Stimulated activated CD4-positive, alpha-beta T cell treated with anti-CD3 and anti-CD28 coated beads, Interleukin-15, amount 100 ng/mL, for 48 hours (primary cell): ENCODE measurements at places on chromosomes 3 and 15.

DNA sequence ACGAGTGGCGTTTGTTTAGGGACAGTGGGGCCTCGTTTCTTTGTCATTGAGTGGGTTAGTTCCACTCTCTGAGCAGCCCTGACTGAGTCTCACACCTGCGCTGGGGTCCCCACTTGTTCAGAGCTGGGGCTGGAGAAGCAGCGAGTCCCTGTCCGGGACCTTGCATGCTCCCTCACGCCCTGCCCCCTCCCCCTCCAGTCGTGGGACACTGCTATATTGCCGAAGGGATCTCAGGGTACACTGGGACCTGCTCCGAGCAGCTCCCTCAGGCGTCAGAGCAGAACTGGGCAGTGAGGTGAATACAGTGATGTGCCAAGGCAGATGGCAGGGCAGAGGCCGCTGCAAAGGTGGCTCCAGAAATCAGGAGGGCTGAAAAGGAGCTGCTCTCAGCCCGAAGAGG lies 59.9 kb upstream of the KLF13 start:
- no peak for DNase-seq

- DNase-seq: no peak
Observed at GRCh38 chr15:82931221-82931620, 21.3 kb downstream of the HOMER2 start.

DNA sequence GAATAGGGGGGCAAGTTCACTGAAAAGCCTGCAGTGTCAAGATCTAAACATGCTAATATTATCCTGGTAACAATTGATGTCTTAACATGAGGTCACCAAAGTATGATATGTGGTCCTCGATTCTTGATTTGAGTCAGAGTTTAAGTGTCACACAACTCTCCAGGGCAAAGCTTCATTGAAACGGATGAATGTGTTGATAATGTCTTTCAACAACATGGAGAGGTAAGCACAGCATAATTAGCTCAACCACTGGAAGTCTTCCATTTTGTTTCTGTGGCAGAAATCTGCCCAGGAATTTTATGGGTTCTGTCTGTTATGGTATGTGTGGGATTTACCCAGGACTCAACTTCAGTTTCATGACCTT lies 591.5 kb downstream of the ZNF385D start:
- DNase-seq: no peak

DNA sequence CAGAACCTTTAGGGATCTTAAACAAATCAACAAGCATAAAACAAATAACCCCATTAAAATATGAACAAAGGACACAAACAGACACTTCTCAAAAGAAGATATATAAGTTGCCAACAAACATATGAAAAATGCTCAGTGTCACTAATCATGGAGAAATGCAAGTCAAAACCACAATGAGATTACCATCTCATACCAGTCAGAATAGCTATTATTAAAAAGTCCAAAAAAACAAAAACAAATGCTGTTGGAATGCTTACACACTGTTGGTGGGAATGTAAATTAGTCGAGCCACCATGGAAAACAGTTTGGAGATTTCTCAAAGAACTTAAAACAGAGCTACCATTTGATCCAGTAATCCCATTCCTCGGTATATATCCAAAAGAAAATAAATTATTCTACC lies 423.6 kb downstream of the OTOL1 start:
- DNase-seq: no peak

DNA sequence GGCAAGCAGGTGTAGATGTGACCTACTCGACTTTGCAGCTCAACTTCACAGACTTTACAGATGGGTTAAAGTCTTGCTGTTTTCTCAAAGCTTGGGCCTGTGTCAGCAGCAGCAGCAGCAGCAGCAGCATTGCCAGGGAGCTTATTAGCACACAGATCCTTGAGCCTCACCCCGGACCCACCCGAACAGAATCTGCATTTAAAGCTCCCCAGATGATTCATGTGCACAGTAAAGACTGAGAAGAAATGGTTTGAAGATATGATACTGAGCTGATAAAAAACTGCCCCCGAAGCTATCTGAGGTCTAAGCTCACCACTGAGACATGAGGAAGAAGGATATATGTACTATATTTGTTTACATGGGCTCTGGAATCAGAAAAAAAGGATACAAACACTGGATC lies 231.7 kb downstream of the ARPP21 start:
- DNase-seq: no peak

GRCh38 chr3:11560746-11561145 lies 83.0 kb downstream of the VGLL4 start:
- DNase-seq: no peak

DNA sequence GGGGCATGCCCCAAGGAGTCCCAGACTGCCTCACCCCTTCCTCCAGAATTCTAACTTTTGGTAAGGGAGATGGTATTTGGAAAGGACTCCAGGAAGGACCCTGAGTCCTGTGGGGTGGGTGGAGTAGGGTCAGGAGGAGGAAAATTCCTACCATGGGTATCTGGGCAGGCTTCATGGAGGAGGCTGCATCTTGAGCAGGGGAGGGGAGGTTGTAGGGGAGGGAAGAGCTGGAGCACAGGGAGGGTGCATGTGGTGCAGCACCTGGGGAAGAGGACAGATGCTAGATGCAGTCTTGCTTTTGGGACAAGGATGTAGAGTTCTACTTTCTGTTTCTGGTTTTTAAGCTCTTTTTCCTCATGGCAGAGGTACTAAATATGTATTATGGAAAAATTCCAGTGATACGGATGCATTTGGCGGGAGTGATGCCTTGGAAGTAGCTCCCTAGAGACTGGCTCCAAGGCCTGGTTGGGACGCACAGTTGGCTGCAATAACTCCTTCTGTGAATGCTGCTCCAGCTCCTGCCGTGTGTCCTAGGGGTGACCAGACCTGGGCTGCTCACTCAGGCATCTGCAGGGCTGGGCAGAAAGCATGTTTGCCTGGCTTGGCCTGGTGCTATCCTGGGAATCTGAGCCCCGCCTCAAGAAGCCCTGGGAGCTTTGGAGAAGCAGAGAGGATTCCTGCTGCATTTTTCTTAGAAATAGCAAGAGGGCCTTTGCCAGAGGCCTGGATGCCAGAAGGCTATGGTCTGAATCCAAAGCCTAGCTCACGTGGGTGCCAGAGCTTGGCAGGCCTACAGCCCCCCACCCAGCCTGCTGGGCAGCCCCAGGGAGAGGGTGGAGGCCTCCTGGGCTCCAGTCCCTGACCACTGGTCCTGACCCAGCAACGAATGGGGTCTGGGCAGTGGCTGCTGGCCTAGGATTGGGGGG lies 10.1 kb downstream of the SEMA3F start:
- DNase-seq: no peak

- DNase-seq: no peak
Observed at GRCh38 chr15:41862515-41863116, 24.0 kb downstream of the PLA2G4B start.

- DNase-seq: no peak
Observed at GRCh38 chr15:79478108-79478507, 46.0 kb downstream of the MINAR1 start.

GRCh38 chr3:141610939-141611338 lies 124.1 kb downstream of the RASA2 start:
- no peak for DNase-seq

DNA sequence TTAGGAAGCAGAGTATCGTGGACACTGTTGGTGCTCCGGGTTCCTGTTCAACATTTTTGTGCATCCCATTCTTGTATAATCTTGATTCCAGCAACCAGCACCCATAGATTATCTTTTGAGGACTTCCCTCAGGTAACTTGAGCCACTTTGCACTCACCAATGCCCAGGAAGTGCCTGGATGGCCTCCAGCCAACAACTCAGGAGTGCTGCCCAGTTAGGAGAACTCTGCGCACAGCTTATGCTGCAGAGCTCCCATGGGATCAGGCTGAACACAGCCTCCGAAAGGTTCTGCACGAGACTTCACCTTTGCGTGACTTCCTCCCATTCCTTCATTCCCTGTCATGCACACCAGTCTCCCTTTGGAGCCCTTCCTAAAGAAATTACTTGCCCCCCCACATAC lies 64.3 kb upstream of the LRRN1 start:
- DNase-seq: no peak

- no peak for DNase-seq
Observed at GRCh38 chr15:52680041-52680391, 828 bp upstream of the ATOSA start.

DNA sequence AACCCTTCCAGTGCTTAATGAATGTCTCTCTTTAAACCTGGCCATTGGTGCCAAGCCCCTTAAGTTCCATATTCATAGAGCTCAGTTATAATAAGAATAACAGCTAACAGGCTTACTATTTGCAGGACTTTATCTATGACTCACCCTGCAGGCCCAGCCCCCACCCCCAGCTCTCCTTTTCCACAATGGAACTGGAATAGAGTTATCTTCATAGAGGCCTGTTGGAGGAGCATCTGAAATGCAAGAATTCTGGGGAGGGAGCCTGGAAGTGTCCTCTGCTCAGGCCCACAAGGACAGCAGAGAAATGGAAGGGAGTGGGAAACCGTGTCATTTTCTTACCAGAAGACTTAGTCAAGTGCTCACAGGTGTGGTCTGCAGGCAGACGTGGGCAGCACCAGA lies 52.8 kb downstream of the SEMA5B start:
- DNase-seq: no peak

GRCh38 chr15:41825572-41826535 lies 2.0 kb upstream of the JMJD7 start:
- no peak for DNase-seq

- no peak for DNase-seq
Observed at GRCh38 chr3:107347751-107348150, 29.5 kb upstream of the CCDC54 start.

DNA sequence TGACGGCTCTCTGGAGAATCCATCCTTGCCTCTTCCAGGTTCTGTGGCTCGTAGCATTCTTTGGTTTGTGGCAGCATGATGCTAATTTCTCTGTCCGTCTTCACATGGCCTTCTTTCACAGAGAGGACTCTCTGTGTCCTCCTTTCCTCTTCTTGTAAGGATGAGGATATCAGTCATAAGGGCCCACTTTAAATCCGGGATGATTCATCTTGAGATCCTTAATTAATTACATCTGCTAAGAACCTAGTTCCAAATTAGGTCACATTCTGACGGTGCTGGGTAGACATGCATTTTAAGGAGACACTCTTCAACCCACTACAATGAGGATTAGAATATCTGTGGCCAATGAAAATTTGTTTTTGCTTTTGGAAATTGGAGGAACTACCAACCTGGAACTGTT lies 15.7 kb upstream of the GXYLT2 start:
- DNase-seq: no peak

DNA sequence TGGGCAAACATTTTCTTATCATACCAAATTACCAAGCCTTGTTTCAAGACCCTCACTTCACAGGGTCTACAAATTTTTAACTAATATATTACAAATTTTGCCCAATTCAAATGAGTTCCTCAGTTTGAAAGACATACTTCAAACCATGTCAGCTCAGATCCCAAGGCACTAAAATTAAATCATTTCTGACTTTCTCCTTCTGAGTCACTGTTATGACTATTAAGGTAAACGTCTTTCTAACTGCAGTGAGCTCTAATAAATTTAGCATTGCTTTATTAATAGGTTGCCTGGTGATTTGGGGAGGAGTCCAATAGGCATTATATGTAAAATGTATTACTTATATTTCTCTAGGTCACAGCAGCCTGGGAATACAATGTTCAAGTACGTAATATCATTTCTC lies 158.2 kb upstream of the ARHGEF26 start:
- no peak for DNase-seq

DNA sequence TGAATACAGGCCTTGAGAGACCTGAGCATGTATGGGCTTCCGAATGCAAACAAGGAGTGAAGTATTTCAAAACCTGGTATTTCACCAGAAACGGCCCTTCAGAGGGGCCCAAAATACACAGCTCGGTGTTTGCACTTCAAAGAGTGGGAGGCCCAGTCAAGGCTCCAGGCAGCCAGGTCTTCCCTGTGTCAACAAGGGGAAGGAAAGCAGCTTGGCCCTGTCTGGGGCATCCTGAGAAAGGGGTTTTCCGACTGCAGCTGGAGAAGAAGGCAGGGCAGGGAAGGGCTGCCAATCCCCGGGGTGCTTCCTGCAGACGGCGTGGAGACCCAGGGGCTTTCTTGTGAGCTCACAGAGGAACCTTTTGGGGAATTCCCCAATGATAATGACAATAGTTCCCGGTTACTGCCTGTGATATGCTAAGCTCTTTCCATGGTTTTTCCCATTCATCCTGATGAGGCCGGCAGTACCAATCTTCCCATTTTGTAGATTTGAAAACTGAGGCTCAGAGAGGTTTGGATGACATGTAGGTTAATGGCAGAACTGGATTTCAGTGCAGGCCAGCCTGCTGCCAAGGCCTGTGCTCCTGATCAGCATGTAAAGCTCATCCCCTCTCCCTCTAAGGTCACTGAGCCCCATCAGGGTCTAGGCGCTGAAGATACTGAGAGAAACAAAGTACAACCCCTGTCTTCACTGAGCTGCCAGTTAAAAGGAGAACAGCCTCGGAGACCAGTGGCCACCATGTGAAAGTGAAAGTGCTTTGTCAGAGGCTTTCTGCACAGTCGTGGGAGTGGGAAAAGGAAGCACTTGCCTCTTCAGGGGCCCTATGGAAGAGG lies 43.0 kb upstream of the TLE3 start:
- DNase-seq: no peak

- no peak for DNase-seq
Observed at GRCh38 chr3:133227813-133228212, 172.0 kb upstream of the BFSP2 start.

DNA sequence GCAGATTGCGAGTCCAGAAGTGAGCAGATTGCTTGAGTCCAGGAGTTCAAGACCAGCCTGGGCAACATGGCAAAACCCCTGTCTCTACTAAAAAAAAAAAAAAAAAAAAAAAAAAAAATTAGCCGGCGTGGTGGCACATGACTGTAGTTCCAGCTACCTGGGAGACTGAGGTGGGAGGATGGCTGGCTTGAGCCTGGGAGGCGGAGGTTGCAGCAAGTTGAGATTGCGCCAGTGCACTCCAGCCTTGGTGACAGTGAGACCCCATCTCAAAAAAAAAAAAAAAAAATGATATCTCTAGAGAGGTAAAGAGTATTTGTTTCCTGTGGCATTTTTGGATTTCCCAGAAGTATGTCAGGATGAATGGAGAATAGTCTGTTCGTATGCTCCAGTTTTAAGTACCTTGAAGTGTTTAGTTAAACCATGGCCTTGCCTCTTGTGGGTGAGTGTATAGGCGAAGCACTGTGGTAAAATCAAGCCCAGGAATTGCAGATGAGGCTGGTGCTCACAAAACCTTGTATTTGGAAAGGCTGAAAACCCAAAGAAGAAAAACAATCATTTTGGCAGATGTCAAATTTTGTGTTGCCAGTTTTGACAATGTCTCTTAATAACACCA lies 5.9 kb downstream of the CACNA1D start:
- DNase-seq: no peak

- no peak for DNase-seq
Observed at GRCh38 chr15:80404057-80404760, at the start of gene ARNT2. Gene ARNT2, plus strand, starts transcription at chr15:80404382. Its CDS starts 134 bp downstream, at chr15:80404516.

- DNase-seq: no peak
Observed at GRCh38 chr15:66184936-66185790, 68.4 kb downstream of the MEGF11 start.

- DNase-seq: no peak
Observed at GRCh38 chr15:48617619-48618018, 27.9 kb downstream of the FBN1 start.

GRCh38 chr15:48046813-48047438 lies 73.9 kb upstream of the SLC24A5 start:
- DNase-seq: no peak

GRCh38 chr15:73700041-73700842 lies 16.1 kb downstream of the CD276 start:
- DNase-seq: peak; percentile 59
